Stimulated activated CD8-positive, alpha-beta memory T cell treated with anti-CD3 and anti-CD28 coated beads, Interleukin-2, amount 100 ng/mL, for 1 hour (primary cell): ENCODE measurements at places on chromosomes 5 and 9.
A peak's percentile ranks its signal among the peaks of the same experiment; 100 is the strongest.

DNA sequence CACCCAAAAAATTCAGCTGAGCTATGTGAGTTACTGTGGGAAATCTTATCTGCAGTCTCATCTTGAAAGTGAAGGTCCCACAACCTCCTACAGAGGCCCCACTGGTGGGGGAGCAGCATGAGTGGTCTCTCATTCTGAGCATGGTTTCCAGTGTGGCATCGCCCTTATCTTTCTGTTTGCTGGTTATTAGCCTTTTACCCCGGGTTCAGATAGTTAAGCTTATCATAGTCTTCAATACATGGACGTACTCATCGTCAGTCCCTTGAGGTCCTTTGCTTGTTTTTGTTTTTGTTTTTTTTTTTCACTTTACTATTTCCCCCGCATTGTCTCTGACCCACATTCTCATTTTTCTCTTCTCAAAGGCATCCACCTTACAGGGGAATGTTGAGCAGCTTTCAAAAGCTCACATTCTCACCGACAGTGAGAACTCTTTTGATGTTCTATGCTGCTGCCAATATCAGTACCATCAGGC lies 7.7 kb upstream of the HAVCR2 start:
- DNase-seq, result no peak

- no peak for DNase-seq
Measured at GRCh38 chr9:37198831-37199230, 78.5 kb downstream of the ZCCHC7 start.

DNA sequence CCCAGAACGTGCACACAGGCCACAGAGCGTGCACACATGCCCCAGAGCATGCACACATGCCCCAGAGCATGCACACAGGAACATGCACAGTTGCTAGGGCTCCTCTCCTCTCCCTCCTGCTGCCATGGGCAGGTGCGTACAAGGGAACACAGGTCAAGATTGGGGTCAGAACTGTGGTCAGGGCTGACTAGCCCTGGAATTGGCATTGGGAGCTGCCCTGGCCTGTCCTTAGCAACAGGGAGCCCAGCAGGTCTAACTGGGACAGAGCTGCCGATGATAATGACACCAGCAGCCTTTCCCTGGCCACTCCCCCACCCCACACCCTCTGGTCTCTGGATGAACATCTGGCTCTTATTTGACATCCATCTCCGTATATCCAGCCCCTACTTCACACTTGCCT lies 8.0 kb downstream of the PCDH1 start:
- DNase-seq, result no peak

- DNase-seq, result peak; percentile 23
Measured at GRCh38 chr5:97162045-97162444, 19.6 kb upstream of the LIX1 start.

DNA sequence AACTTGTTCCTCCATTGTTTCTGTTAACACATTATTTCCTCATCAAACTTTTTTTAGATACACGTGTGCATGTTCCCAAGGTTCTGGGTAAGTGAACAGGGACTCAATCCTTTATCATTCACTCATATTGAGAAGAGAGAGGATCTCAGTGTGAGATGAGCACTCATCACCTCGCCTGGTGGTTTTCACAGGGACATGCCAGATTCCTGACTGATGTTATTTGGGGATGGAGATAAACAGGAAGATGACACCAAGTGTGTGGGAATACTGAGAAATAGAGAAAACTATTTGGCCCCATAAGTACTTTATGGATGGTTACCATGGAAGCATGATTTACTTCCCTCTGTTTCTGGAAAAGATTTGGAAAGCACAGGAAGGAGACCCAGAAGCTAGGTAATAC lies 533.3 kb upstream of the DMAC1 start:
- no peak for DNase-seq

DNA sequence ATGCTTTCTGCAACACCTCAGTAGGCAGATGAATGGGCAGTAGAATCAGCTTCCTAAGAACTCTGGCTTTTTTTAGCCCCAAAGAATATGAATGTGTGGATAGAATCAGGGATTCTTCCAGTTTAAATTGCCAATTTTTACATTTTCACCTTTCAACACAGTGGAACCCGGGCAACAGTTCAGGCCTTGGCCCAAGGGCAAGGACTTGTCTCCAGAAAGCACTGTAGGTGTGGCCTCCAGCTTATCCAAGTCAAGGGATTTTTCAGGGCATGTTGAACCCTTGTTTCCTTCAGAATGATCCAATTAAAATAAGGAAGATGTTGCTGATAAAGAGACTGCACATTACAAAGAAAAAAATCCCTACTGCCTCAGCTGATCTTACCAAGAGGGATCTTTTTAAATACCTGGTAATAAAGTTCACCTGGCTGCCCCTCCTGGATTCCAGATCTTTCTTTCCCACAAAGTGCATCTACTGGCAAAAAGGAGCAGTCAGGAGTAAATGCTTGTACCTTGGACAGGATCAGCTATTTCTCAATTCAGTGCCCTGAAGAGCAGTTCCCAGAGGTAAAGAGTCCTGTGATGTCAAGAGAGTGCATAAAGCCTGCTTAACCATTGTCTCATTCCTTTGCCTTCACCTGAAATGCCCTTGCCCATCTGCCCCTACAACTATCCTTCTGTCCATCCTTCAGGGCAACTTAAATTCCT lies 80.1 kb upstream of the PLPP6 start:
- DNase-seq, result no peak

DNA sequence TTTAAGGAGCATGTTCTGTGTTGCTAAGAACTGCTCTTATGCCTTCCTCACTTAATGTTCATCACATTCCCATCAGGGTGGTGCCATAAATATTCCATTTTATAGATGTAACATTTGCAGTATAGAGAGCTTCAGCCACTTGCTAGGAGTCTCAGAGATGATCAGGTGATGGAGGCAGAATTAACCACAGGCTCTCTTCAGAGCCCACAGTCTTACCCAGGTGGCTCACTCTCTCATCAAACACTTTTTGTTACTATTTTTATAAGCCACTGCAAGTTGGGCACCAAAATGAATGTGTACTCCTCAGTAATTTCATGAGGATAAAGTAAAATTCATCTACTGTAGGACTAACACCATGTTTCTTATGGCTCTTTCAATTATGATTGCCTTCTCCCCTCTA lies 491.5 kb upstream of the DAP start:
- no peak for DNase-seq

- no peak for DNase-seq
Measured at GRCh38 chr9:130561056-130561455, 18.3 kb upstream of the FUBP3 start.

GRCh38 chr5:178986326-178986960 lies 8.7 kb downstream of the GRM6 start:
- no peak for DNase-seq

DNA sequence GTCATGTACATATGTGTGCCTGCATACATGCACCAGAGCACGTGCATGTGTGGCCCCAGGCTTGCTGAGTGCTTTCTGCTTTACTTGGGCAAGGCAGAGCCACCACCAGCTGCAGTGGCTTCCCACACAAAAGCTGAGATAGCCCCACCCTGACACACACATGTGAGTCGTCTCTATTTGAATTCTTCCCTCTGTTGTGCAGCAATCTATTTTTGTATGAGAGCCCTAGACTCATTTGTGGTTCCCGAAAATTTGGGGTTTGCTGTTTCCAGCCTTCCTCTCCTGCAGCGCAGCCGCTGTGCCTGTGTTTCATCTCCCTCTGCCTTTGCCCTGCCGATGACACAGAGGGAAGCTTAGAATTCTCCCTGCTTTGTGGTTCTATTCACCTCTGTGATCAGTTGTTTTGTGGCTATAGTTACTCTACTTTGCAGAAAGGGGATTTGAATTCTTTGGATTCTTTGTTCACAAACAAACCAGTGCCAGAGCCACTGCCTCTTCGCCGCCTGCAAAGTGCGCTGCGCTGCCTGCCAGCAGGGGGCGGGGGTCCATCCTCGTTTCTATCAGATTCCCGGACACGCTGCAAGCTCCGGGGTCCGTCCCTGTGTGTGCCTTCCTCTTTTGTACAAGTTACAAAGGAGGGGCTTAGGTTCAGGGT lies 95.8 kb upstream of the DAP start:
- DNase-seq, result peak; percentile 1

- DNase-seq, result no peak
Measured at GRCh38 chr5:56447232-56447631, 214.1 kb upstream of the ANKRD55 start.

- DNase-seq, result no peak
Measured at GRCh38 chr5:125950012-125950615, 473.1 kb upstream of the GRAMD2B start.

DNA sequence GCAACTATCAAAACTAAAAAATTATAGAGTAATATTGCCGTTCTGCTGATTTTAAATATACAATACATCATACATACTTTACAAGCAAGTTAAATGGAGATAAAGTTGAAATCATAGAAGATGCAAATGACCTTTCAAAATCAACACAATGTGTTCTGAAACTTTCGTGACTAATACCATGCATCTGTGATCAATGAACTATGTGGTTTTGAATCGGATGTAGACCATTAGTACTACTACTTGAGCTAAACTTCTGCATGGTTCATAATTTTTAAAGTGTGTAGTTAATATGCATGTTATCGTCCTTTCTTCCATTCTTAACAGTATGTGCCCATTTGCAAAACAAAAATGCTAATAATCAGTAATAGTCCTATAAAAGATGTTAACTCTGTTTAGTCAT lies 11.3 kb upstream of the PHF2 start:
- no peak for DNase-seq

GRCh38 chr9:107715740-107716139 lies 226.2 kb upstream of the KLF4 start:
- no peak for DNase-seq

- no peak for DNase-seq
Measured at GRCh38 chr5:142845402-142845921, 75.3 kb downstream of the ARHGAP26 start.

DNA sequence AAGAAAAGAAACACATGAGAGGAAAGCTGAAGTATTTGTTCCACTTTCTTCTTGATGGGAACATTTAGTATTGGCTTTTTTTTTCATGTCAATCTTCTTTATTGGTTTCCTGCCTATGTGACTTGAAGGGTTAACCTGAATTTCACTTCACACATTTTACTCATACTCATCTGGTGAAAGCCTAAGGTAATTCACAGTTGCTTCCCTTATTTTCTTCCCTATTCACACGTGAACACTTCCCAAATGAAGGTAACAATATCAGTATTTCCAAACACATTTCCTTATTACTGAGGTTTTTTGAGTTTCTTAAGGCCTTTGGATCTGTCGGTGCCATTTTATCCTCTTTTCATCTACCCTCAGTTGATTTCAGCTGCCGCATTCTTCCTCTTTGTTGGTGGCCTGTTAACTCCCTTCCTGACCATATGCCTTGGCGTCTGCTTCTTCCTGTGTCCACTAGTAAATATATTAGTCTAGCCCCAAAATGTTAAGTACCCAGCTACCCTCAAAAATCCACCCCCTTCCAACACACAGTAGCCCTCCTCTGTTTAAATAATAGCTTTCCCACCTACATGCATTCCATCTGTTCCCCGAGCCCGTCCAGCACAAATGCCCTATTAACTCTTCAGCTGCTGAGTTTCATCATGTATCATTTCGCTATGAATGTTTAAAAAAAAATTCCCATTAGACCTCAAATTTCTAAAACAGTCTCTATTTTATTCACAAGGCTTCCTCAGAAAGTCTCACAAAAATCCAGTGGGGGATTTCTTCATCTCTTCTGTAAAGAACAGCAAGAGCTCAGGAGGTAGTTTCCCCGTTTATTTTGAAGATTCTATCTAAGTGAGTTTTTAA lies 97.3 kb downstream of the USP20 start:
- no peak for DNase-seq

GRCh38 chr9:13651969-13652663 lies 372.6 kb upstream of the MPDZ start:
- DNase-seq, result no peak

GRCh38 chr5:141951332-141951781 lies 6.6 kb downstream of the PCDH12 start:
- no peak for DNase-seq

DNA sequence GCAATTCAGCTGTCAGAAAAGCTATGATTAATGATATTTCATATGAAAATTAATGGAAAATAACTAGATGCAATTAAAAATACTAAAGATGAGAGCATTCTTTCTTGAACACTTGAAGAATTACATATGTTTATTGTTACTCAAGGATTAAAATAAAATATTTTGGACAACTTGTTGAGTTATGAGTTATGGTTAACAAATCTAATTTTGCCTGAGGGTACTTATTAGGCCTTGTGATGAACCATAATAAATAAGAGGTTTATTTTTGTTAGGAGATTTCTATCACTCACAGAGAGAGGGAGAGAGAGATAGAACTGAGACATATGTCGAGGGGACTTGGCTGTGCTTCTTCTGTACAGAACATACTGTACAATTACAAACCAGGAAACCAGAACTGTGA lies 183.7 kb downstream of the ISL1 start:
- no peak for DNase-seq

- DNase-seq, result no peak
Measured at GRCh38 chr9:38422555-38423260, 1.5 kb downstream of the IGFBPL1 start.

GRCh38 chr5:124622851-124623250 lies 123.6 kb downstream of the ZNF608 start:
- no peak for DNase-seq

DNA sequence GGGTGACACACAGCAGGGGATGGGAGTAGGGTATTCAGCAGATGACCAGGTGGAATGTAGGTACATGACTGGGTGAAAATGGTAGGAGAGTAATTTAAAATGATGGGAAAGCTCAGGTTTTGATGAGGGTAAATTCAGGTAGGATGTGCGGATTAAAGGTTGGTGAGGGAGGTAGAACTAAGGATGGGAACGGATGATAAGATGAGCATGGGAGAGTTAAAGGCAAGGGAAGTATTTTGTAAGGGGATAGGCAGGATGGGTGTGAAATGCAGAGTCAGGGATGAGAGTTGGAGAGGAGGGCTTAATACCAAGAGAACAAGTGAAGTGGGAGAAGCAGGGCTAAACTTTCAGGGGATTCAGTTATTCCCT lies 1.5 kb downstream of the TLN1 start:
- DNase-seq, result no peak

- no peak for DNase-seq
Measured at GRCh38 chr9:92968081-92968480, 20.8 kb downstream of the FGD3 start.

DNA sequence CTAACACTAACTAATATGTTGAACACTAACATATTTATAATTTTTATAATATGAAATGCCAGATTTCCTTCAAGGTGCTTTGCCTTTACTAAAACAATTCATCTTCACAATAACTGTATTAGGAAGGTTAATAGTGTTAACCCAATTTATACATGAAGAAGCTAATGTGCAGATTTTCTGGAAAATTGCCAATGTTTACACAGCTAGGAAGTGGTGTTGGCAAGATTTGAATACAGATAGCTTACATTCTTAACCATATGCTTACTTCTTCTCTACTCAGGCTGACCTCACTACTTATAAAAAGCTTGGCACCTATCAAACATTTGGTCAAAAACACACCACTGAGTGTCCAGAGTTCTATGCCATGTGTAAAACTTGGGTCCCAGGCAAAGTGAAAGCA lies 445.4 kb upstream of the ITGA1 start:
- DNase-seq, result no peak

DNA sequence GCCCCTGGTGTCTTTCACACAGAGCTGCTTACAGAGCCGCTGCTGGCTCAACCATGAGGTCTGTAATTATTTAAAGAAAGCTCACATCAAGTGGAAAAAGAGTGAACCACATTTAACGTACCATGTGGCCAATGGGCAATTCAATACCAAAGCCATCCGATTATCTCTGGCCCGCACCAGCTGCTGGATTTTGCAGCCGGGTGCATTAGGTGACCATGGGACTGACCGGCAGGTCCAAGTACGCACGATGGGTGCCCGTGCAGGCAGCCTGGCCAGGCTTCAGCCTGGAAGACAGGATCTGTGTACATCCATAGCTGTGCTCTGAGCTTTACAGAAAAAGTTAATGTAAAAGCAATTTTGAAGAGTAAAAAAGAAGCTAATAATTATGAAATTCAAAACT lies 20.5 kb downstream of the PPARGC1B start:
- DNase-seq, result no peak
